ENCODE measurements at places on chromosomes 12 and 14.
A peak's percentile ranks its signal among the peaks of the same experiment; 100 is the strongest.

DNA sequence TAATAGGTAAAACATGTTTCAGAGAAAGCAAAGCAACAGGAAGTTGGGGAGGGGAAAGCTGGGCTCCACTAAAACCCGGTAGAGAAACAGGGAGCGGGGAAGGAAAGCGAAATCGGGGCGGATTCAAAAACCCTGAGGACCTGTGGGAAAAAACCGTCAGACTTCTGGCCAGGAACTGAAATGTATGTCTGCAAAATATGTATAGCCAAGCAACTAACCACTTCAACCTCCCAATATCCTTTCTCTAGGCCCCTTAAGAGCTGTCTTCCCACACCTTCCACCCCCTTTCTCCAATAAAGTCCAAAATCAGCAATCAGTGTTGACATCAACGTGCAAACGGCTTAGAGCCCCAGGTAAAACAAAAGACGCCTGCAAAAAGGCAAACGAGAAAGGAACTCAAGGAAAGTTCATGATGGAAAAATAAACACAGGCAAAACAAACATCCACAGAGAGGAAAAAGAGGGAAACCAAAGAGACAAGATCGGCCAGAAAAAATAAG, 32.8 kb downstream of the SIX1 start:
- no peak for DNase-seq

GRCh38 chr14:82879949-82880535, 1346.4 kb upstream of the SEL1L start:
- DNase-seq, result no peak

DNA sequence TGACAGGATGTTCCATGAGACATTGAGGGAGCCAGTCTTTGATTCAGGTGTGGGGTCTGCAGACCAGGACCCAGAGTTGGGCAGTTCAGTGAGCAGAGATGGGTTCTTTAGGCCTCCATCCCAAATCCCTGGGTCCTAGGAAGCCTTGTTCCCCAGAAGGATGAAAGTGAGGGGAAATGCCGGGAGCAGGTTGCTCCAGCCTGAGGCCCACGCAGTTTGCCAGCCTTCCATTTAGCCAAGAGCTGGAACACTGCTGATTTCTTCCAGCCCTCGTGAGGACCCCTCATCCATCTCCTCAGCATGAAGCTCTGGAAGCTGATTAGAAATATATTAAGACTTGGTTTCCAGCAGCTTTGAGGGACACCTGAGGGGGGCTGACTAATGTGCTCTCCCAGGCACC, 12.1 kb downstream of the C14orf132 start:
- DNase-seq, result no peak

- peak; percentile 78 for DNase-seq
Measured at GRCh38 chr14:68548194-68549076, 244.4 kb downstream of the ZFP36L1 start.

GRCh38 chr14:37438444-37438843, 156.6 kb downstream of the FOXA1 start:
- DNase-seq, result no peak

GRCh38 chr14:101905614-101906013, 58.8 kb upstream of the DYNC1H1 start:
- no peak for DNase-seq

- no peak for DNase-seq
Measured at GRCh38 chr14:51188566-51189185, 51.4 kb upstream of the TMX1 start.

GRCh38 chr14:90900476-90901083, 84.3 kb upstream of the TTC7B start:
- no peak for DNase-seq

- DNase-seq, result no peak
Measured at GRCh38 chr14:23729720-23730387, 93.7 kb downstream of the DHRS2 start.

DNA sequence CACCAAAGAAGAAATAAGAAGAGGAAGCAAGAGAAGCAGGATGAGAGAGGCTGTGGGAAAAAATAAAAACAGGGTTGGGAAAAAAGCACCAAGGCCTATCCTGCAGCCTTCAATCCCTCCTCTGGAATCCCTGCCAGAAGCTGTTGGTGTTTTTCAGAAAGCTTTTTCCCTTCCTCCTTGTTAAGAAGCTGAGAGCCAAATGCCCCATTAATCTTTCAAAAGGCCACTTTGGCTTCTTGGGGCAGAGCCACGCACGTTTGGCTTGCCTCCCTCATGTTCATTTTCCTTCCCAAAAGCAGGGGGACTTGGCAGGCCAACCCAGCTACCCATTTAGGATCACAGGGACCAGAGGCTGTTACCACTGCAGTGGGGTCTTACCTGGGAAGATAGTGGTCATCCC, 365.3 kb downstream of the NUAK1 start:
- DNase-seq, result no peak

- DNase-seq, result no peak
Measured at GRCh38 chr12:85065837-85066482, 29.8 kb downstream of the LRRIQ1 start.

DNA sequence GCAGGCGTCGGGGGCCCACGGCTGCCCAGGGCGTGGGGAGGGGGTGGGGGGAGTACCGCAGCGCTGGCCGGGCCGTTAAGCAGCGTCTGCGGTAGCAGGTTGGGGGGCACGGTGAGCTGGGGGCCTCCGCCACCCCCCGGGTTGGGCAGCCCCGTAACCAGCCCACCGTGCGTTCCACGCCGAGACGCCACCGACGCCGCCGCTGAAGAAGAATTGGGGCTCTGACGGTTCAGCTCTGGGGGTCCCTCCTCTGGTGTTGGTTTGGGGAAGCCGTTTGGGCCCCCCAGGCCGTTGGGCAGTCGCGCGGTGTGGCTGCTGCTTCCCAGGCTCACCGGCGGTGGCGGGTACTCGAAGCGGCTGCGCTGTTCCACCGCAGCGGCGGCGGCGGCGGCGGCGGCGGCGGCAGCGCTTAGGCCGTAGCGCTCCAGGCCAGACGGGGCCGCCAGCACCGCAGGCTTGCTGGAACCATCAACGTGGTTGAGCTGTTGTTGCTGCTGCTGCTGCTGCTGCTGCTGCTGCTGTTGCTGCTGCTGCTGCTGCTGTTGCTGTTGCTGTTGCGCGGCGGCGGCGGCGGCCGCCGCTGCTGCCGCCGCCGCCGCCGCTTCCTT, 1.5 kb downstream of the IRF2BPL start:
- peak; percentile 77 for DNase-seq

DNA sequence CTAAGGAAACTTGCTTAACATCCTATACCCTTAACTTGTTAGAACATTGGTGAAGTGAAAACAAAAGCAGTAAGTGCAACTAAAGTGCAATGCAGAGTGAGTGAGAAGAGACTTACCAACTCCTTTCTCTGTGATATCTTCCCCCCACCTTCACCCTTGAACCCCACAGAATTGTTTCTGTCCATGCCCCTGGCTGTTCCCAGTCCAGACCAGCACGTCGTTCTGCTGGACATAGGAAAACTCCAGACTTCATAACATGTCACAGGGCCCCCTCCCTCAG, 91.9 kb downstream of the DAD1 start:
- DNase-seq, result no peak

Measured in lower lobe of right lung (tissue), 2 donors.